Lower leg skin (tissue), 4 donors: ENCODE measurements at places on chromosomes 7 and 10.

DNA sequence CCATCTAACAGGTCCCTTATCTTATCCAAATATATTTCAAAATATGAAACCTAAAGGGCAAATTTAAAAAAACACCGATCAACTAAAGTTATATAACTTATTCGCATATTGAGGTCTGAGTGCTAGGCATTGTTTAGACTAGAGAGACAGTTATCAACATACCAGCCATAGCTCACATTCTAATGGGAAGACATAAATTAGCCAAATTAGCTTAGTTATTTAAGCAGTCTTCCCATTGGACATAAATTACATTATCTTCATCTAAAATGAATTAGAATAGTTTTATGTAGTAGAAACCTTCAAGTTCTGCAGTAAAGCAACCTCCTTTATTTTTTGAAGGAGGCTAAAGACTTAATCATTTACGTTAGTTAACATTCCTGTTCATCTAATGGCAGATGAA, 17.4 kb downstream of the KIF5B start:
- no peak for DNase-seq

GRCh38 chr7:50281680-50282445, 22.7 kb upstream of the IKZF1 start:
- peak; percentile 80 for DNase-seq

- peak; percentile 57 for DNase-seq
Observed at GRCh38 chr10:687583-688311, 1.7 kb downstream of the DIP2C start.

GRCh38 chr10:3455385-3456334, 283.1 kb upstream of the PITRM1 start:
- DNase-seq, result no peak

DNA sequence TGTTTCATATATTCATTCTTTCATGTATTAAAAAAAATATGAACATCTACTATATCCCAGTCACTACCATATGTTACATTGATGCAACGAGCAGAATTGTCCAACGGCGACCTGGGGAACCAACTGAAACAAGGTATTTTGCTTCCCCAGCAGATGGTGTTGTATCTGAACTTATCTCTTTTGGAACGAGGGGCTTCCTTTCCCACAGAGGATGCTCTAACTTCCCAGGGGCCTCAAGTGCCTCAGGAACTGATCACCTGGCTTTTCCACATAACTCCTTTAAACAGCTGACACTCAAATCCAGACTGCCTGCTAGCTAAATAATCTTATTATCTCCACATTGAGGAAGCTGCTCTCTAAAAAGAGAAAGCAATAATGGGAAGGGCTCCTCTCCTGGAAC, 259.3 kb downstream of the HTR7 start:
- DNase-seq, result no peak

GRCh38 chr7:155791214-155791737, 21.0 kb downstream of the SHH start:
- no peak for DNase-seq

- no peak for DNase-seq
Observed at GRCh38 chr10:18332048-18332447, 191.8 kb downstream of the CACNB2 start.

GRCh38 chr7:135981958-135982646, 4.9 kb upstream of the MTPN start:
- no peak for DNase-seq

GRCh38 chr7:93040355-93040754, 77.4 kb downstream of the SAMD9 start:
- no peak for DNase-seq

DNA sequence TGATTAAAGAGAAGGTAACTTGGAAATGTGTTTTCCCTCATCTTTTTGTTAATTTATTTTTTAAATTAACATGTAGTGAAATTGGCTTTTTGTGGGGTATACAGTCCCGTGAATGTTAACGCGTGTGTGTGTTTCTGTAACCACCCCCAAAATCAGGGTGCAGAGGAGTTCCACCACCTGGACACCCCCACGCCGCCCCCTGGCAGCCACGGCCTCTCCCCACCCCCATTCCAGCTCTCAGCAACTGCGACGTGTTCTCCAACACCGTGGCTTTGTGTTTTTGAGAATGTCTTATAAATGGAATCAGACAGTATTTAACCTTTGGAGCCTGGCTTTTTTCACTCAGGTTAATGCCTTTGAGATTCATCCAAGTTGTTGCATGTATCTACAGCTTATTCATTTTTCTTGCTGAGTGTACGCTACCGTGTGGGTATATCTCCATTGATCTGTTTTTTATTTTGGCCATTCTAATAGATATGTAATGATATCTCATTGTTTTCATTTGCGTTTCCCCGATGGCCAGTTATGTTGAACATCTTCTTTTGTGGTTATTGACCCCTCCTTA, 218.8 kb downstream of the EBF3 start:
- no peak for DNase-seq

GRCh38 chr10:122847782-122848604, 2.3 kb upstream of the CUZD1 start:
- no peak for DNase-seq

GRCh38 chr10:51117794-51118193, 43.5 kb downstream of the PRKG1 start:
- DNase-seq, result no peak

DNA sequence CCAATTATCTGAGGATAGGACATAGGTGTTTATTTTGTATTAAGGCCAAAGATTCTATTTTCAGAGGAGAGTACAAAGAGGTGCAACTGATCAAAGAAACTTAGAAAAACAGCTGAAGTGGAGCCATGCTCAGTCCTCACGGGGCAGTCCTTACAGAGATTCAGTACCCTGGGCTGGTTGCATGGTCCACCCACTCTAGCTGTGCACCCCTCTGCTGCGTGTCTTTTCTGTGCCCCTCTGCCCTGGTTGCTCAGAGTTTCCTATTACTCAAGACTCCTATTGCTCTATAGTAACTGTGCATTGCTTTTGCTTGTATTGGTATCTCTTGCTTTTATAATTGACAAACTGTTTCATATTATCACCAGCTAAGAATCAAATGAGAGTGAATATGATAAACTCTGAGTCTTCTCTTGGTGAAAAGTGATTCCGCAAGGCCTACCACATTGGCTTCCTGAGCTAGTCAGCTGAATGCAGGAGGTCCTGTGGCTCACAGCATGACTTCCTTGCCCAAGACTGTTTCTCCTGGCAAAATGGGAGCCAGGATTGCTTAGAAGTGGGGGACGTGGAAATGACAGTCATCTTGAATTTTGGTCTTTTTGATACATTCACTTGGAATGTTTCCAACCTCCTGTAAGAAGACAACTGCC, 137.0 kb downstream of the GLCCI1 start:
- no peak for DNase-seq

DNA sequence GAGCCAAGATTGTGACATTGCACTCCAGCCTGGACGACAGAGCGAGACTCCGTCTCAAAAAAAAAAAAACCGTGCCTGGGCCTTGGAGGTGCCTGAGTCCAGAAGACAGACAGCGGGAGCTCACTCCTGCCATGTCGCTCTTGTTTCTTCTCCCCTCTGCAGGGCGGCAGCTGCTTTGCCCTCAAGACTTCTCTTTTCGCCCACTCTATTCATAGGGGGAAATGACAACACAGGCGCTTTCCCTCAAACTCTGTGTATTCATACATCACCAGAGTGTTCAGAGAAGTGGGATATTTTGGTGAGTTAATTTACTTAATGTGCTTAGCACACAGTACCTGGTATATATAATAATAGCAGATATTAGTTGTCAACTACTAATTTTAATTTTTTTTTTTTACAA, 44.5 kb downstream of the FOXK1 start:
- no peak for DNase-seq

DNA sequence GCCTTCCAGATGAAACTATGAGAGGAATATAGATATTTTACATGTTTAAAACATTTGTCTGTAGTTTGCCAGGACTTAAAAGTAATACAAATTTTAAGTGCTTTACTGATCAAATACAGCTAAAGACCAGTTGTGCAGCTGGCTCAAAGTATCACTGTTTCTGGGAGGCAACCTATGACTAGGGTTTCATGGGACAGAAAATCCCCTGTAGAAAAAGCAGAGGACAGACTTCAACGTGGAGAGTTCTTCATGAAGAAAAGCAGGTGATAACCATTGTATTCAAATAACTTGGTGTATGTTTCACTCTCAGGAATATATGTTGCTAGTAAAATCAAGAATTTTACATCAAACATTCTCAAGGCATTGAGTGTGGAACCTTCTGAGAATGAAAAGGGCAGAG, 40.9 kb downstream of the PTER start:
- no peak for DNase-seq

- DNase-seq, result no peak
Observed at GRCh38 chr7:139523199-139523941, at the start of gene CLEC2L. Gene CLEC2L (plus strand): TSS chr7:139523685. CDS start chr7:139523928, 243 bp downstream.

DNA sequence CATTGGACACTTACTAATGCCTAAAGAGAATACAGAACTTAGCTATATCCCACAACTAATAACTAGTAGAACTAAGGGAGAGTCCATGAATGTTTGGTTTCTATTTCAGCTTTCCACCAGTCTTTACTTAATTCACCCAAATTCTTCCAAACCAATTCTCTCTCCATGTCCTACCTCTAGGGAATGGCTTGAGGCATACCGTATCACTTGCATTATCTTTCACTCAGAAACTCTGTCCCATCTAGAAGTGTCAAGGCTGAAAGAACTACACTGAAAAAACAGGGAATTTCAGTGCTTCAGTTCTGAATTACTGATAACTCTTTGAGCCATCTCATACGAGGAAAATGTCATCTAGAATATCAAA, 758 bp downstream of the TMEM168 start:
- DNase-seq, result no peak

DNA sequence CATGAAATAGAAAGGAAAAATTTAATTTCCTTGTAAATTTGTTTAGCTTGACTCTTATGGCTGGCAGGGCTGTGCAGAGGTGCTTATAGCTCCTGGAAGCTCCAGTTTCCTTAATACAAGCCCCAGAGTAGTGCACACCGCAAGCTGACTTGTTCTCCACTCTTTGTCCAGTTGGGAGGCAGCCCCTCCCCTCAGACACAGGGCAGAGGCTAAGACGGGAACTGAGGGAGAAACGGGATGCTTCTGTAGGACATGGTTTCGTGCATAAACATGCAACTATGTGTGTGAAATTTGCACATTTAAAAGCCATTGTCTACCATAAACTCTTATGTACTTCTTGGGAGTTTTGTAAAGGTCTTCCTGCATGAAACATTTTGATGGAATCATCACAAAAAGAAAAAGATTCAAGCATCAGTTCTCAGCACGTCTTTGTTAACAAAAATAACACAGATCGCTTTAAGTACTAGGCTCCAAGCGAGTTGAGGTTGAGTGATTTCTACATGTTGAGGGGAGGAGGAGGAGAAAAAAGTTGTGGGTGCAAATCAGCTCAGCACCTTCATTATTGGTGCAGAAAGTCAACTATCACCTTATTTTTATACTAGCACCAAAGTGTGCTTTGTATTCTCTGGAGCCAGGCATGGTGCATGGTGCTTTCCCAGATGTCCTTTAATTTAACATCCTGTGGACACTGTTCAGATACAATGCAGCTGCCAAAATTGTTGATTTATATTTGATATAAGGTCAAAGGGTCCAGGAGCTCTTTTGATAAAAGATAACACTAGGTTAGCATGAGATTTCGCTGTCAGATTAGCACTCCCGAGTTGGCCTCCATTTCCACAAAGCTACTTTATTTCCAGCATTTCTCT, 124.5 kb downstream of the CHN2 start:
- DNase-seq, result no peak

DNA sequence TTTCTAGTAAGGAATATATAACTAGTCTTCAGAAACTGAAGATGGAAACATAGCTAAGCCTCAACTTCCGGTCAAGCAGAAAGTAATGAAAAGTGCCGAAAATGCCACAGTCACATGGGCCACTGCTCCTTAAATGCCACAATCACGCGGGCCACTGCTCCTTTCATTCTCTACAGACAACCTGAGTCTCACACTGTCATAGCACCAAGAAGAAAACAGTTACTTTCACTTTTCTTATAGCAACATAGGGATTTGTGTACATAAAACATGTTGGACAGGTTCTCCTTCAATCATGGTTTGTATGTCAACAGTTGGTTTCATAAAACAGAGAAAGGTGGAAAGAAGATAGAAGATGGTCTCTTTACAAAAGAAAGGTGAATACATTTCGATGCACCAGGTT, 48.6 kb upstream of the NOBOX start:
- no peak for DNase-seq

DNA sequence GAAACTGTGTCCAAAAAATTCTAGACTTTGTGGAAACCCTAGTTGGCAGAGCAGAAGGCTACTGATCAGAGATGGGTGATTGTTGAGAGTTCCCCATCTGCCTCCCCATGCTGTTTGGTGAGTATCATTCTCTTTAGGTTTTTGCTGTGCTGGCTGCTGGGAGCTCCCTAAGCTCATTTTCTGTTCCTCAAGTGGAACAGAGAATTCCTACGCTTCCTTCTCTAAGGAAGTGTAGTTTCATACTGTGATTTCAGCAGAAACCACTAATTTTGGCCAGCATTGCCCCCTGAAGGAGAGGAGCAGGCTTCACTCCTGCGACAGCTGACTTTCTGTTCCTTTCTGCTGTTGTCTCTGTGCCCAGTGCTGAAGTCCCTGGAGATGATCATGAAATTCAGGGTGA, 355.3 kb upstream of the NPVF start:
- no peak for DNase-seq

DNA sequence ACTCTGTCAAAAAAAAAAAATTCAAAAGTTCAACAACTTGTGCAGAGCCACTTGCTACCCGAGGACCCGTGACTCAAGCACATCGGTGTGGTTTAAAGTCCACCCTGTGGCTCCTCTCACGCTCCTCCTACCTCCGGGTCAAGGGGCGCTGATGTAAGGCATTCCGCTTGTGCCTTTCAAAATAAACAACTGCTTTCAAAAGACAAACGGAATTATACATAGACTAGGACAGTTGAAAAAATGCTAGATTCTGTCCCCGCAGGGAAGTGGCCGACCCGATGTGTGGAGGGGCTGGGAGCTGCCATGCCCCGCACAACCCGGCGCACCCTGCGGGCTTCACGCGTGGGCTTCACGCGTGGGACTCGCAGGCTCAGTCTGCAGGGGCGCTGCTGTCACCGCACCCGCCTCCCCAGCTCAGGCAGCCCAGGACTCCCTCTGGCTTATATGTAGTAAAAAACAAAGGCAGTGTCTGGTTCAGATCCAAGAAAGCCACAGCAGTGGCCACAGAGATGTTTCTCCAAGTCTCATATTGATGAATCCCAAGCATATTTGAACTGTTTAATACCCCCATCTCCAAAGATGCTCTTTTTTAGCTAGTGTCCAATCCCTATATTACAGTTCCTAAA, 239.7 kb upstream of the INHBA start:
- DNase-seq, result no peak

- no peak for DNase-seq
Observed at GRCh38 chr7:126398285-126398684, 854.5 kb downstream of the GRM8 start.

DNA sequence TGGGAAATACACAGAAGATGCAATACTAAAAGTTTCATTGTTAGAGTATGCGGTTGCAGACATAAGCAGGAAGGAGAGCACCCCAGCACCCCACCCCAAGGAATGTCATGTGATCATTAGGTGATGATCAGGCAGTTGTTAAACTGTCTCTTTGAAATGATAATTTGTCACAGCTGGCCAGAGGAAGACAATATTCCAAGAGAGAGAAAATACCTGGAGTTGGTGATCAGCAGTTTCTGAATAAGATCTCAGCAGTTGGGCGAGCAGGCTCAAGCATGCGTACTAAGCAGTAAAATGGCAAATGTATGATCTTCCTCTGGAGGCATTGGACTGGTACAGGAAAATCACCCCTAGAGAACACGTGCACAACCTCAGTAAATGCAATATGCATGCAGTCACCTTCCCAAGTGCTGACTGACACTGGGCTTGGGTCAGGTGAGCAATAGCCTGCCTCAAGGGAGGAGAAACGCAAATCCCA, 250.1 kb upstream of the MBL2 start:
- DNase-seq, result no peak

GRCh38 chr7:100048680-100049079, 894 bp upstream of the ZSCAN21 start:
- DNase-seq, result no peak
